ENCODE measurements at places on chromosomes 7 and 10.

DNA sequence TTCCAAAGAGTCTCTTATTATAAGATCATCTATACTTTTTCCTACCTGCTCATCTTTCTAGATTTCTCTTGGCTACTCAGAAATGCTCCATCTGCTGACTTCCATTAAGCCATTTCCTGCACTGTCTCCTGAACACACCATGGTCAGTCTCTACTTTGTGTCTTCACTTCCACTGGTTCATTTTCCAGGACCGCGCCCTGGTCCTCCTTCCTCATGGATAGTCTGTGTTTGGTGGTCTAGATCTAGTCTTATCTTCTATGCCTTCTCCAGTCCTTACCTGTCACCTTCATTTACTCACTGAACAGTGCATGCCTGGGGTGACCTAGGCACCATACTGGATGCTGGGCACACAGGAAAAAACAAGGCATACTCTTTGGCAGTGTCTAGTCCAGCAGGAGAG lies 11.8 kb downstream of the INSYN2A start:
- DNase-seq, result no peak

DNA sequence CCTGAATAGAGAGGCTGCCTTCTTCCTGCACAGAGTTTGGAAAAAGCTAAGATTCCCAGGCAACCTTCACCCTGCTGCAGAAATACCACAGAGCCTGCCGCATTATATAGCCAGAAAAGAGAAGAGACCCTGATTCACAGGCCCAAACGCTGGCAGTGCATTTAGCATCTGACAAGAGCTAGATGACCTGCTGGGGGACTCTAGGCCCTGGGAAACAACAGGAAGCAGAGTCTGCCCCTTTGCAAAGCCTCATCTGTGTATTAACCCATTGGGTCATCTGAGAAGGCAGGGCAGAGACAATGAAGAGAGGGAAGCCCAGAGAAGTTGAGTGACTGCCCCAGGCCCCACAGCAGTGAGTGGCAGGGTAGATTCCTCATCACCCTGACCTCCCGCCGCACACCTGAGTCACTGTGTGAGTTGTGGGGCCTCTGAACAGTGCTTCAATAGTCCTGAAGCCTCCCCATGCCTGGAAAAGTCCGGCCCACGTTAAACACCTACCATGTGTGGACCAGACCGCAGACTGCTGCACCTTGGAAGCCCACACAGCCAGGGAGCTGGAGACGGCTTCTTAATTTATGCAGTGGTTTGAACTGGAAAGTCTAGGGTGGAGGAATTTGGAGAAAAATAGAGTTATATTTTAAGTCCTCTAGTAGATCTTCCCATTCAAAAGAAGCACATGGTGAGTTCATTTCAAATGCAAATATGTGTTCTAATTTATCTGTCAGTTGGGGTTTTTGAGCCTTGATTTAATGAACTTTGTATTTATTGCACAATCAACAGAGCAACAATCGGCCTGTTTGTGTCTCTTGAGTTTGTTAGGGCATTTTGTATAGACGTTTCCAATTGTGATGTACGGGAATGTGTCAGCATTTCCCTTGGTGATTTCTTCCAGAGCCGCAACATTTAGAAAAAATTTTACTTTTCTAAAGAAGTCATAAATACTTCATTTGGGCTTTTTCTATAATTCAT lies 80.4 kb upstream of the GPR26 start:
- no peak for DNase-seq

DNA sequence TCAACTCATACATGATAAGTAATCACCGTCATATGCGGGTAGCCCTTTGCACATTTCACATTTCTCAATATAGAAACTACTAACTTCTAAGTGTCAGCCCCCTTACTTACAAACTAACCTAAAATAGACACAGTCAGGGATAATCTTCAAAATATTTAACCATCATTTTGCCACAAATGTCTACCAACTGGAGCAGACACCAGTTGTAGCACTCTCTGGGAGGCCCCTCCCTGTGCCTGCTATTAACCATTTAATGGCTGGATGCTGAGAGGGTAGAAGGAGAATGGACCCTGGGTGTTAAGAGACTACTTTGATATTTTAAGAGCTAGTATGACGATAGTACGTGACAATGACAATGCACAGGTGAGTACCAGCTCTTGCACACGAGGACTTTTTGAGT lies 116.4 kb downstream of the SORBS1 start:
- no peak for DNase-seq

- DNase-seq, result no peak
Measured at GRCh38 chr10:12980102-12980661, 21.3 kb downstream of the CCDC3 start.

GRCh38 chr10:17056781-17057428 lies 72.7 kb downstream of the CUBN start:
- DNase-seq, result peak; percentile 75

Measured in HFFc6 (cell line).